ENCODE measurements at places on chromosomes 2 and 18. TPM values are rescaled to one million over a fixed set of nuclear protein-coding genes. Genes with fewer than 3 reads are reported as not detected.

AMER3 gene
- not detected for total RNA-seq

SCYGR8 gene
- total RNA-seq: not detected

GRCh38 chr2:29504746-29505145 is 389.5 kb downstream of the CLIP4 start:
- no peak for DNase-seq

RFX8 gene
- total RNA-seq: 24.1 TPM

DNA sequence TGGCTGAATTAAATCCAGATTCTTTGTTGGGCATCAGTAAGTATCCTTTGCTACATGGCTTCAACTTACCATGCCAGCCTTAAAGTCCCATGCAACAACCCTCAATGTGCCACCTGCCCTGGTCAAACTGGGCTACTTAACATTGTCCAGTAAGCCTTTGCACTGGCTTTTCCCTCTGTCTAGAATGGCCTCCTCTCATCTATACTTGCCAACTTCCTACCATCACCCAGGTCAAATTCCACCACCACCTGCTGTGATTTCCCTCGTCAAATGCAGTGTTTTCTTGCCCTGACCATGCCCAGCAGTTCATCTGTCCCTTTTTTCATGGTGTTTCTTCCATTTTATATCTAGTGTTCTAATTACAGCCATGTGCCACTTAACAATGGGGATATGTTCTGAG is 5.7 kb downstream of the KLHL23 start:
- DNase-seq: no peak

GRCh38 chr2:109268916-109269315 is 139.9 kb downstream of the SH3RF3 start:
- no peak for DNase-seq

DNA sequence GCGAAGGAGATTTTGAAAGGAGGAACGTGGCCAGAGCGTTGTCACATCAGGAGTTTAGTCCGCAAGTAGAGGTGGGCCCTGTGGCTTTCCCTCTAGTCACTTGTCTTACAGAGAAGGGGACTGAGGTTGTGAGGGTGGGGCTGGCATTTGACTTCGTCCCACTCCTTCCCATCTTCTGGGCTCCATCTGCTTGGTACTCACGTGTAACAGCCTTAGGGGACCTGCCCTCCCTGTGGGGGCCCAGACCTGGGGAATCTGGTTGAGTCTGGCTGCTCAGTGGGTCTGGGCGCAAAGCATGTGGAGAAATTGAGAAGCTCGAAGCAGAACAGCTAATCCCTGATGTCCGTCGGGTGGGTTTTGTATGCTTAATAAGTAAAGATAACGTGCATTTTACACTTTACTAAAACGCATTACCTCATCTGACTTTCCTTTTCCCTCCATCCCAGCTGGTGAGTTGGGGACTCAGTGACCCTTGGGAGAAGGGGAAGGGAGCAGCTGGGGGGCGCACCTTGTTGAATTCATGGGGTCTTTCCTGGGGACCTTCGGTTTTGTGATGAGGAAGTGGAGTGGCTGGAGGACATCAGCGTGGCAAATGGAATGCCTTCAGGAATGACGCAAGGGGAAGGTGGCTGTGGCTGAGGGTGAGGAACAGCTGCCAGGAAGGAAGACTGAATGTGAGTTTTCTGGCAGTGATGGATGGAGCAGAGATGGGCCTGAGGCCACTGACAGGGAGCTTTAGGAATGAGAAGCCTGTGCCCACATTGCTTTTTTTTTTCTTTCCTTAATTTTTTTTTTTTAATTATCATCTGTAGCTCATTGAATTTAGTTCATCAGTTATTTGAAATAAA is 44.8 kb downstream of the ASAP2 start:
- peak; percentile 79 for DNase-seq

- DNase-seq: peak; percentile 73
These were observed 265.4 kb downstream of the ZNF385B start for GRCh38 chr2:179596018-179596417.
